ENCODE measurements at places on chromosomes 6 and 20.

DNA sequence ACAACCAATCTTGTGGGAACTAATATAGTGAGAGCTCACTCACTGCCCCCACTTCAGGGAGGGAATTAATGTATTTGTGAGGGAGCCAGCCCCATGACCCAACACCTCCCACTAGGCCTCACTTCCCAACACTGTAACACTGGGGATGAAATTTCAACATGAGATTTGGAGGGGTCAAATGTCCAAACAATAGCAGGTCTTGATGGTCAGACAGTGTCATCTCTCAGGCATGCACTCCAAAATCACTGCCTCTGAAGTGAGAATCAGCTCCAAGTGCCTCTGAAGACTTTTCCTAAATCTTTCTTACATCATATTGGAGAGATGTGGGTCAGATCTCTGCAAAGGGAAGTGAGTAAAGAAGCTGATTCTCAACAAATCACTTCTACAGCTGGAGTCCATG, 13.8 kb upstream of the SAYSD1 start:
- no peak for DNase-seq

- peak; percentile 79 for DNase-seq
Measured at GRCh38 chr6:1527073-1527457, 82.7 kb upstream of the FOXC1 start.

DNA sequence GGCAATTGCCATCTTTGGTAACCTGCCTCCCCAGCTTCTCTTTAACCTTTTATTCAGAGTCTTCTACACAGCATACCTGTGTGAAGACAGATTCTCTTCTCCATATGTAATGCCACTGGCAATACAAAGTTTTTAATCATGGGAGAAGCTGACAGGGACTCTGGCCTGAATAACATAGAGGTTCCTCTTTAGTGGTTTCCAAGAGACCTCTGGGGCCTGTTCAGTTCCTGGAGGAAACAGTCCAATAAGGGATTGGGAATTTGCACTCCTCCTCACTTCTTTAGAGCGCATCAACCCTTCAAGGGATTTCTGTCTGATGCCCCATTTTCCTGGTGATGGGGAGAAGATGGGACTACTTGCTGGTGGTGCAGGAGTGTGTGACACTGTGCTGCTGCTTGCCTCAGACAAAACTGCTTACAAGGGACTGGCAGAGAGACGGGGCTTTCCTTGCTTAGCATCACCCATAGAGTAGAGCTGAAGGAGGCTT, 1.4 kb downstream of the RIMS1 start:
- no peak for DNase-seq

DNA sequence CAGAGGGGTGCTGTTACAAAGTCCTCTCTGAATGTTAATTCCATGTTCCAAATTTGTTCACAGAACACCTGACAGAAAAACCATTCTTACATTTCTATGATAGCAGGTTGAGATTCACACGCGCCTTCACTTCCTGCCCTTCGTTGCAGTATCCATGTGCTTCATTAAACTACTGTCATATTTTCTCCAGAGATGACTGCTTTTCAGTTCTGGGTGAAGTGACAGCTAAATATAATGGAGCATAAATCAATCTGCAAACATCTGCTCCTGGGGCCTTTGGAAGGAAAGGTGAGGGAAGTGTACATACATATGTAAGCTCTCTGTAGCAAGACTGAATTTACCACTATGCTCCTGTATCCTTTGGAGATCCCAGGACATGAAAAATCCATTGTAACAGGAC, 750.2 kb downstream of the HDGFL1 start:
- no peak for DNase-seq

- DNase-seq = no peak
Measured at GRCh38 chr6:77816766-77817270, 164.0 kb downstream of the MEI4 start.

DNA sequence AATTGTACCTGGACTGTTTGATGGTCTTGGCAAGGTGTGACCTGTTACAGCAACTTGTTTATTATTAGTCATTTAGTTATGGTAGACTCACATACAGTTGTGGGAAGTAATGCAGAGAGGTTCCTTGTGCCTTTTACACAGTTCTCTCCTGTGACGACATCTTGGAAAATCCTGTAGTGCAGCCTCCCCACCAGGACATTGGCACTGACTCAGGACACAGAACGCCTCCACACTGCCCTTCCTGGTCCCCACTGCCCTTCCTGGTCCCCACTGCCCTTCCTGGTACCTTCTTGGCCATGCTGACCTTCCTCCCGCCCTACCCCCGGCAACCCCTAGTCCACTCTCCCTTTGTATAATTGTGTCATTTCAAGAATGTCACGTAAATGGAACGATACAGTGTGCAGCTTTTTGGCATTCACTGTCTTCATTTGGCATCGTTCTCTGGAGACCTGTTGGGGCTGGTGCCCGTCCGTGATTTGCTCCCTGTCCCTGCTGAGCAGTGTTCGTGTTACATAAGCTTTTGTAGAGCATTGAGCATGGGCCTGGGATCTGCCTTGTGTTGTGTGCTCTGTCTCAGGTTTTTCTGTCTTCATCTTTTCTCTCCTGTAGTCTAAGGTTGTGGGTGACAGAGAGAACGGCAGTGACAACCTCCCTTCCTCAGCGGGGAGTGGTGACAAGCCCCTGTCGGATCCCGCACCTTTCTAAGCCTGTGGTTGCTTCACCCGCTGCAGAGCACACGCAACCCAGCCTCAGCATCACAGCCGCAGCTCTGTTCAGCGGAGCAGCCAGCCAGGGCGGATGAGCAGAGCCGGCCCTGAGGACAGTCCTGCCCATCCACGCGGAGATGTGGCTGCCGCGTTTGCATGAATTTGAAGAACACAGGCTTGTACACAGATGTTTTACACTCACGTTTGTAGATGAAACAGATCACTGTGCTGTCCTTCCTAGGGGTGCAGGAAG, 5.4 kb upstream of the DNAJC5 start:
- no peak for DNase-seq

DNA sequence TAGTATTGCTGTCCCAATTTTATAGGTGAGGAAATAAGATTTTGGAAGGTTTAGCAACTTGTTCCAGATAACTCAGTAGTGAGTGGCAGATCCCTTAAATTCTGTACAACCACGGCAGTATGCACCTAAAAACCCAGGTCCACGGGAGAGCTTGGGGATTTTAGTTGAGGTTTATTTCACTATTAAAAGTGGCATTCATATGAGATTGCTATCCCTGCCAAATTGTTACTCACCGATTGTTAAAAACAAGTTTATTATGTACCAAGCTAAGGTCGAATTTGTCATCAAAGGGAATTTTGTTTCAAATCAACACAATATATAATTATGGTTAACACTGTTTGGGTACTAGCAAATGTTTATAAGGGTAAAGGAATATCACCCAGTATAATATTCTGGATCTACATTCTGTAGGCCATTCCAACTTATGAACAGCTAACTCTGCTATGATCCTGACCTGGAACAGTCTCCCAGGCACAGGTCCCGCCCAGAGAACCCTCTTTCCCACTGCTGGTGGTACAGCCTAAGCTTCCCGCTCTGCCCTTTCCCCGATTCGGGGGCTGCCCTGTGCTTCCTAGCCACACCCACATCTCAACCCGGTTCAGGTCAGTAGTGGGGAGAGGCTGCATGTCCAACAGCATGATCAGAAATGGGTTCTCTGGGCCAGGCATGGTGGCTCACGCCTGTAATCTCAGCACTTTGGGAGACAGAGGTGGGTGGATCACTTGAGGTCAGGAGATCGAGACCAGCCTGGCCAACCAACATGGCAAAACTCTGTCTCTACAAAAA, 24.9 kb downstream of the GPLD1 start:
- no peak for DNase-seq

DNA sequence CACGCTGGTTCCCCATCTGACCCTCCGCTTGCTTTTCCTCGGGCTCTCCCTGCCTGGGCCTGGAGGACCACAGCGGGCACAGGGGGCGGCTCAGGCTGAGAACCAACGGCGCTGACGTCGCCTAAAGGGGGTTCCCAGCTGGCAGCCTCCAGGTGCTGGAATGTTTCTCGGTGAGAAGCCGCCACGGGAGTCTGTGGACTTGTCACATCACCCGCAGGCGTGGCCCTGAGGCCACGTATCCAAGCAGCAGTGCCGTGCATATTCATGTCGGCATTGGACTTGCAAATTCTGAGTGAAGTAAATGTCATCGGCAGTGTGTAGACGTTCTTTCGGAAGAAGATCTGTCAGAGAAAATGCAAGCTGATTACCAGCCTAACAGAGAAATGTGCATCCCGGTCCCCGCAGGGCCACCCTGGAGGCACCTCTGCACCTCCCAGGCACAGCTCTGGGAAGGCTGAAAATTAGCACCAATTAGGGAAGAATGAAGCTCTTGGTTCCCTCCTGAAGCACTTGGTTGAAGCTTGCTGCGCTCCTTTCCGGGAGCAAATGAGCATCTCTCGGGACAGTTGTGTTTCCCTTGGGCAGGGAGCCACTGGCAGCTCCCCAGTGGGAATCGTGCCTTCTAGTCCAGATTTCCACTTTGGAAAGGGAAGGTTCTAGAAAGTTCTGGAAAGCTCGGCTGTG, 24.3 kb downstream of the NTSR1 start:
- DNase-seq = no peak

DNA sequence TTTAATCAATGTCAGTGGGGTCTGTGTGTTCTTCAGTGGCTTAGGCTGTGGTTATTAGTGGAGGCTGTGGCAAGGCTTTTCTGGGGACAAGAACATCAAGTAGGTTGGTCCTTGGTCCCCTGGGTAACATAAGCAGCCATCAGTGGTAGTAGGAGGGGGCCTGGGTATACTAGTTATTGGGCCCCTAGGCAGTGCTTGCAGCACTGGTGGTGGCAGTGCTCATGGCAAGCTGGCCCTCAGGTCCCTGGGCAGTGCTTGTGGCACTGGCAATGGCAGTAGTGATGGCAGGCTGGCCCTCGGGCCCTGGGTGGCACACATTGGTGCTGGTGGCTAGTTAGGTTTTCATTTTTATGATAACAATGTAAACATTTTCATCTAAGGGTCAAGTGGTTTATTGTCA, 32.5 kb upstream of the MAS1 start:
- no peak for DNase-seq

DNA sequence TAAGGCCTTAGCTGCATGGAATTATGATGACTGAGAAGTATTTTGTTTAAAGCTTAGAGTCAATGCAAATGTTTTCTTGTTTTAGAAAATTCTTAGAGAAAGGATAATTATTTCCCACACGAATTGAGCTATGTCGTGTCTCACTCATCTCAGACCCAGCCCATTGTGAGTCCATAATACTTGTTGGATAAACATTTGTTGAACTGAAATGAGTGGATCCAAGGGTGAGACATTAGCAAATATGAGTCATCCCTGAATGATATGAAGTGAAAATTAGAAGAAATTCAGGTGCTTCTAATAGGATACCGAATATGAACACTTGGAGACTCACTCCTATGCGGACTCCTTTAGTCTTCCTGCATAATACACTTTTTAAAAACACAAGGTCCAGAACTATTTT, 41.6 kb upstream of the ARMC2 start:
- no peak for DNase-seq

DNA sequence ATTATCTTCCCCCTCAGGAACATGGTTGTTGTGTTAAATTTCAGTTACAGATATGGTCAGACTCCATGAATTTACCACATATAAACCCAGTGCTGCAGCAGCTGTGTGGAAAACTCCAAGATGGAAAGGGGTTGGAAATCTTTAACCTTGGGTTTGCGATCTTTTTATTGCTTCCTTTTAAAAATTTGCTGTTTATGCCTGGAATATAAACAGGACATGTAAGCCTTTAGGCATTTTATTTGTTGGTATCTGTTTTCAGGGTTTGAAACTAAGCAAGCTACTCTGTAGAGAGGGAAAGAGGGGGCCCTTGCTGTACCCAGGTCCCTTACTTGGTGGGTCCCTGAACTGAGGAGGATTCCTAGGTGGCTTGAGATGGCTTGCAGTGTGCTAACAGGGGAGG, 778 bp downstream of the PKIG start:
- no peak for DNase-seq

GRCh38 chr6:21193790-21194475, 399.6 kb upstream of the SOX4 start:
- DNase-seq = no peak

GRCh38 chr6:28794175-28795002, 129.4 kb downstream of the TRIM27 start:
- DNase-seq = no peak

GRCh38 chr20:33933469-33933909, 60.2 kb upstream of the RALY start:
- DNase-seq = peak; percentile 53

DNA sequence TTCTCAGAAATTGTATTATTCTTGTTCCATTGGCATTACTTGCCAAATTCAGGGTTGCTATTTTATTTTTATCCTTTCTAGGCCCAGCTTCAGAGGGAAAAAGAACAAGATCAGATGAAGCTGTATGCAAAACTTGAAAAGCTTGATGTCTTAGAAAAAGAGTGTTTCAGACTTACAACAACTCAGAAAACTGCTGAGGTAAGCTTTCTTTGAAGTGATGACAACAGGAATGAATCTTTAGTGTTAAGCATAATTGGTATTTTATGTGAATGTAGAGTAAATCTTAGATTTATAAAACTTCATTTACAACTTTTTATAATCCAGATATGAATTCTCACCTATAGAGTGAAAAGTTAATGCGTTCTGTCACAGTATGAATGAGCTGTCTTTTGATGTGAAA, 58.4 kb downstream of the CEP57L1 start:
- DNase-seq = no peak

DNA sequence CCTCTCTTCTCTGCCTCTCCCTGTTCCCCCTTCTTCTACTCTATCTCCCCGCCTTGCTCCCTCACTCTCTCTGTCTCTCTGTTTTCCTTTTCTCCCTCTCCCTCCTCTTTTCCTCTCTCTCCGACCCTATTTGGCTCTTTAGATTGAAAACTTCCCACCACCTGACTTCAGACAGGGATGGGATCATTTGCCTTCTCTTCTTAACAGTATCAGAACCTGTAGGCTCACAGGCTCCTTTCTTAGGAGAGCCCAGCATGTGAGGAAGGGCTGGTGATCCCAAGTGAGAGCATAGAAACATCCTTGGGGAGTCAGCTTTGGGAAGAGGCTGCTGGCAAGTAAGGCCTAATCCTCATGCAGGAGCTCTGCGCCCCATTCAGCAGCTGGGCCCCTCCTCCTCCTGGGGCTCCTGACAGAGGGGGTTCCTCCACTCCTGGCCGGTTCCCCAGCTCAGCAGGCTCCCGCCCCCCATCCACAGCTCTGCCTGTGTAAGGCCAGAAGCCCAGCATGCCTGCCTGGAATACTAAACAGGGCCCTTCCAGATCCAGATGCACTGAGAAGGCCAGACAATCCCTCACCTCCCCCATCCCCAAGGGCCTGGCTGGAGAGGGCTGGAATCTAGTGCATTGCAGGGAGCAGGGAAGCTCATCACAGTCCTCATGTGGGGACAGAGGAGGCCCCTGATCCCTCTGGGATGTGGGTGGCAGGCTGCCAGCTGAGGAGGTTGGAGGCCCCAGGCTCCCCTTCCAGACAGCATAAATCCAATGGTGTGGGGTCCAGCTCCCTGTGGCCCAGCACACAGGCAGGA, 93.4 kb downstream of the PTPRT start:
- DNase-seq = no peak
